ENCODE measurements at places on chromosomes 4 and X.

DNA sequence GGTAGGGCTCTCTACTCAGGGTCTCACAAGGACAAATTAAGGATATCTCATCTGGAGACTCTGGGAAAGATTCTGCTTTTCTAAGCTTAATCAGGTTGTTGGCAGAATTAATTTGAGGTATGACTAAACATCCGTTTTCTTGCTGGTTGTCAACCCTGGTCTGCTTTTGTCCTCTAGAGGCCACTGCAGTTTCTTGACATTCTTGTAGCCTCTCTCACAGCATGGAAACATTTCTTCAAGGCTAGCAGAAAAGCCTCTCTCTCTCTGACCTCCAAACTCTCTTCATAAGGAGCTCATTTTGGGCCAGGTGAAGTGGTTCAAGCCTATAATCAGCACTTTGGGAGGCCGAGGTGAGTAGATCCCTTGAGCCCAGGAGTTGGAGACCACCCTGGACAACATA, 749.5 kb upstream of the PCDH7 start:
- peak; percentile 2 for DNase-seq

GRCh38 chr4:147714575-147715401, 17.1 kb upstream of the ARHGAP10 start:
- DNase-seq, result peak; percentile 83

- DNase-seq, result peak; percentile 33
These were observed 5.2 kb downstream of the APBB2 start for GRCh38 chr4:41209187-41209586.

- no peak for DNase-seq
These were observed 15.5 kb downstream of the NKX3-2 start for GRCh38 chr4:13528821-13529127.

- peak; percentile 29 for DNase-seq
These were observed 66.5 kb downstream of the EFNB1 start for GRCh38 chrX:68895341-68895755.

DNA sequence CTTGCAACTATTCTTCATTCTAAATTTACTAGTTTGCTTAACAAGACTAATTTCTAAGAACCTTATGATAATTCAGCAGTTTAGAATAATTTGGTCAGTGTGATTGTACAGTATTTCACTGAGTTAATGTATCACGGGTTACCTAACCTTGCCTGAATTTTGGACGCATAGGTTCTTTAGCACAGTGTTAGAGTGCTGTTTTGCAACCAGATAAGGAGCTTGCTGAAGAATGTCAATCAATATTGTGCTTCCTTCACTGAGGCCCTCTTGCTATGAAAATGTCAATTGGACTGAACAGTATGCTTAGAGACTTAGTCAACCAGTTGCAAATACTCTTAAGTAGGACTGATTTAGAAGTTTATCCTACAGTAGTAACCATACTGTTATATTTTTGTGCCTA, 19.6 kb downstream of the VAMP7 start:
- DNase-seq, result no peak

DNA sequence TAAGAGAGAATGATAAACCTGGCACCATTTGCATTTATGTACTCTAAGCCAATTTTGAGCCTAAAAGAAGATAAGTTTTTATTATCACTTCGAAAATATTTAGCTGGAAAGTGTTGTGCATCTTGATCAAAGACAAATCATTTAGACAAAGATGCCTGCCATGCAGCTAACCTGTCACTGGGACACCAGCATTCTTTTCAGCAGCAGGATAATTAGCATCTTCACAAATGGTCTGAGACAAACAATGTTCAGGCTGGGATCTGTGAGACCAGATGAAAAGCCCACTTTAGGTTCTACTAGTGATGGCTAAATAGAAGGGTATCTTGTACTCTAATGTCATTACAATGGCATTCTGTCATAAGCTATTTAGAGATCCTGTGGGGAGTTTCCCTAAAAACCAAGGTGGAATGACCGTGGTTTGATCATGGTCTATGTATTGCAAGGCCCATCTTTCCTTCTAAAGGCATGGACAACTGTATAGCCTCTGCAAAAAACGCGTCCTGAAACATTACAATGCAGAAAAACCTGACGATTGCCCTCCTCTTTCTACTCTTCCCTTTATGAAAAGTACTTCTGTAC, 7.2 kb downstream of the PRDM8 start:
- no peak for DNase-seq

GRCh38 chrX:134373736-134374135, 86.2 kb upstream of the HPRT1 start:
- no peak for DNase-seq

DNA sequence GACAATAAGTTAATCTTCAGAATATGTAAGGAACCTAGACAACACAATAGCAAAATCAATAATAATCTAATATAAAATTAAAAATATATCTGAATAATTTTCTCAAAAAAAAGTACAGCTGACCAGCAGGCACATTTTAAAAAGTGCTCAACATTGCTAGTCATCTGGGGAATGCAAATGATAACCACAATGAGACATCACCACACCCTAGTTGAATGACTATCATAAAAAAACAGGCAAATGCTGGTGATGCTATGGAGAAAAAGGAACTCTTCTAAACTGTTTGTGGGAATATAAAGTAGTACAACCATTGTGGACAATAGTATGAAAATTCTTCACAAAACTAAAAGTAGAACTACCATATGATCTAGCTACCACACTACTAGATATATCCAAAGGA, 956.9 kb upstream of the NDST4 start:
- DNase-seq, result no peak

DNA sequence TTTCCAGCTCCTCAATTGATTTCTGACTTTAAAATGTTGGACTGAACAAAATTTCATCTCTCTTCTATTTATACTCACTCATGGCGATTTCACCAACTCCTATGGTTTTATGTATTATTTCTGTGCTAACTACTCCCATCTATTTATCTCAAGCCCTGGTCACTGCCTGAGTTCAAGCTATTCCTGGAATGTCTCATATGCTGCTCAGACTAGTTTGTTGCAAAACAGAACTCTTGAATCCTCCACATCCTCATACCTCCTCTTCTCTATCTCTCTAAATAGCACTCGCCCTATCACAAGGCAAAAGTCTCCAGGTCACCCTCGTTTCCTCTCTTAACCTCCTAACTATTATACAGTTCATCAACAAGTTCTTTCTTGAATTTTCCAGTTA, 19.0 kb upstream of the DDX60 start:
- DNase-seq, result no peak

DNA sequence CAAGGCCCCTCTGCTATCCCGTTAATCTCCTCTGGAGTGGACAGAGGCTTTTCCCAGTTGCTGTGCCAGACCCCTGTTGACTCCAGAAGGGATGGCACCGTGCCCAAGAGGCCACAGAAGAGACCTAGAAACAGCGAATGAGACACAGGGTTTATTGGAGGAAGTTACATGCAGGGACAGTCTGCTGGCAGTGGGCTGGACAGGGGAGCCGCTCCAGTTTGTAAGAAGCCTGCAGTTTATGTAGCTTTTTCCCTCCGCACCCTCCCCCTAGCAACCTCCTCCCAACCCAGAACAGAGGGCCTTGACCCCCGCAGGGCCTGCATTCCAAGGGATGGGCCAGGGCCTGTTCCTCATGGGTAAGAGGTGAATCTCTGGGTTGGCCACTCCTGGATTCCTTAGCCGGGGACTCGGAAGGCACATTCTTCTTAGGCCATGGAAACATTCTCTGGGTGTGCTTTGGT, 216.8 kb upstream of the PSAPL1 start:
- peak; percentile 48 for DNase-seq

- peak; percentile 80 for DNase-seq
These were observed 29.6 kb downstream of the PDGFC start for GRCh38 chr4:156941940-156942548.

DNA sequence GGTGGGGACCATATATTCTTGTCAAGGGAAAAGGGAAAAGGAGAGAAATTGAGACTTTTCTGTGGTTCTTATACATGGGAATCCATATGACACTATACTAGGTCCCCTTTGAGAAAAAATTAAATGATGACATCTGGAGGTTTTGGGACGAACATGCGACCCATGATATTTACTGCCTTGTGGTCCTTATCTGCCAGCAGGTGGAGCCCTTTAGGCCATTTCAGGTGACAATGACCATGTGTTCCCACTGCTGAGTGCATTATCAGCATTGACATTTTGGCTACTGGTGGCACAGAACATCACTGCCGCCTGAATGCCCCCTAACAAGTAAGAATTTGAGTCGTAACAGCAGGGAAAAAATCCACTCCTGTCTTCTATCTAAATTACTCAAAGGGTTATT, 843.4 kb downstream of the FSTL5 start:
- no peak for DNase-seq

GRCh38 chr4:98210281-98210680, 50.9 kb upstream of the RAP1GDS1 start:
- DNase-seq, result no peak

DNA sequence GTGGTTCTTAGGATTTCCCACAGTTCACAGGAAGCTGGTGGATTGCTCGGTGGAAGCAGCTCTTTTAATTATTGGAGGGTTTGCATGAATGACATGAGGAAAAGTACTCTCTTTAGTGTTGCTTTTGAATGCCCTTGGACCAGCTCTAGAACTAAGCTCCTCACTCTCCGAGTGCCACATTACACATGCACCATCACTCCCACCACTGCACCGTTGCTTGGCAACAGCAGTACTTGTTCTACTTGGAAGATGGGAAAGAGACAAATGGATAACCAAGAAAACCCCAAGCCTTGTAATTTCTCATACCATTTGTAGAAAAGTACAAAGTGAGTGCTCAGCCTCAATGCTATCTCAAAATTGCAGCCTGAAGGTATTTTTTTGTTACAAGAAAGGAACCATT, 620.2 kb upstream of the BOD1L1 start:
- DNase-seq, result no peak

GRCh38 chrX:69016293-69016941, 148.8 kb downstream of the PJA1 start:
- DNase-seq, result peak; percentile 23

GRCh38 chr4:99947190-99947578, 766 bp upstream of the DNAJB14 start:
- no peak for DNase-seq

DNA sequence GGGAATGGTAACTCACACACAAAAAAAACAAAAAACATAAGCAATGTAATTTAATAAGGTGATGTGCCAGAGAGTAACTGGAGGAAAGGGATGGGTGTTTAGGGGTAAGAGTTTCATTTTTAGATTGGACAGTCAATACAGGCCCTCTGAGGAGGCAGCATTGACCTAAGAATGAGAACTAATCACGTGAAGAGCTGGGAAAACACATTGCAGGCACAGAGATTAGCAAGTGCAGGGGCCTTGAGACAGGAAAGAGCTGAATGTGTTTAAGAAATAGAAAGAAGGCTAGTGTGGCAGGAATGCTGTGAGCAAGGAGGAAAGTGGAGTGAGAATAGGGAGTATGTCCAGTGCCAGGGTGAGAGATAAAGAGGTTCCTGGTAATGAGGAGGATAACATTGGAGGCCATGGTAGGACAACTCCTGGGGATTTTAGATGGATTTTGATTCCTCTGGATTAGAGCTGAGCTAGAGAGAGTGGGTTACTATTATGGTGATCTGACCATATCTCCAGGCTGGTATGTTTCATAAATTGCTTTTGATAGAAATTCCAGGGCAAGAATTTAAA, 17.6 kb downstream of the PDLIM5 start:
- no peak for DNase-seq

GRCh38 chr4:39754309-39754708, 56.4 kb downstream of the UBE2K start:
- no peak for DNase-seq

DNA sequence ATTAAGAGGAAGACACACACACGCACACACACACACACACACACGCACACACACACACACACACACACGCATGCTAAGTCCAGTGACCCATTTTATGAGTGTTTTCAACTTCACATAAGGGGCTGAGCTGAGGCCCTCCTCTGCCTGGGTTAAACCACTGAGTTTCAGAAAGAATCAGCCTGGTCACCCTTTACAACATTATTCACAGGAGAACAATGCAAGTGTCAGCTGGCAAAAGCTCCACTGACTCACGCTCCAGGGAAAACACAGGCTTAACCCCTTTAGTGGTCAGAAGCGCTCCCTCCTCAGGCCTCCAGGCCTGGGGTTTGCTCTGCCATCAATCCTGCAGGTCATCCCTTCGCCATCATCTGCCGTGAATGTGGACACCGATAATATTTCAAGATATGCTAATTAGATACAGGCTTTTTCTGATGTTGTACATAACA, 46.9 kb downstream of the ACOX3 start:
- peak; percentile 99 for DNase-seq

- peak; percentile 37 for DNase-seq
These were observed 1.7 kb upstream of the TMEM271 start for GRCh38 chr4:577499-578450.

- DNase-seq, result peak; percentile 58
These were observed 28.7 kb upstream of the BMP2K start for GRCh38 chr4:78747475-78747922.

GRCh38 chr4:158121161-158121579, 51.7 kb downstream of the GASK1B start:
- peak; percentile 99 for DNase-seq

GRCh38 chr4:167183036-167183435, 51.3 kb downstream of the SPOCK3 start:
- DNase-seq, result no peak

- no peak for DNase-seq
These were observed 599.7 kb downstream of the ARAP2 start for GRCh38 chr4:35644591-35644990.

DNA sequence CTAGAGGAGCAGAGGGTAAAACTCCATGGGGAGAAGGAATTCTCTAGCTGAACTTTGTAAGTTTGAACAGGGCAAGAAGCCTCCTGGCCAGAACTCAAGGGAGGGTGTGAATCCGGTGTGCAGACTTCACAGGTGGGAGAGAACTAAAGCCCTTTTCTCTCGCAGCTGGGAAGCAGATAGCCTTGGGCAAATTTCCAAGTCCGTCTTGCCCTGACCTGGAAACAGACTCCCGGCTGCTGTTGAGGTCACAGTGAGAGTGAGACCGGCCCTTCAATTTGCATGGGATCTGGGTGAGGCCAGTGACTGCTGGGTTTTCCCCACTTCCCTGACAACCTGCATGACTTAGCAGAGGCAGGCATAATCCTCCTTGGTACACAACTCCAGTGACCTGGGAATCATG, 94.5 kb upstream of the ZNF827 start:
- DNase-seq, result no peak

GRCh38 chr4:137310166-137310565, 222.1 kb downstream of the PCDH18 start:
- peak; percentile 56 for DNase-seq

- no peak for DNase-seq
These were observed 252.6 kb downstream of the CBR4 start for GRCh38 chr4:168757500-168757899.

DNA sequence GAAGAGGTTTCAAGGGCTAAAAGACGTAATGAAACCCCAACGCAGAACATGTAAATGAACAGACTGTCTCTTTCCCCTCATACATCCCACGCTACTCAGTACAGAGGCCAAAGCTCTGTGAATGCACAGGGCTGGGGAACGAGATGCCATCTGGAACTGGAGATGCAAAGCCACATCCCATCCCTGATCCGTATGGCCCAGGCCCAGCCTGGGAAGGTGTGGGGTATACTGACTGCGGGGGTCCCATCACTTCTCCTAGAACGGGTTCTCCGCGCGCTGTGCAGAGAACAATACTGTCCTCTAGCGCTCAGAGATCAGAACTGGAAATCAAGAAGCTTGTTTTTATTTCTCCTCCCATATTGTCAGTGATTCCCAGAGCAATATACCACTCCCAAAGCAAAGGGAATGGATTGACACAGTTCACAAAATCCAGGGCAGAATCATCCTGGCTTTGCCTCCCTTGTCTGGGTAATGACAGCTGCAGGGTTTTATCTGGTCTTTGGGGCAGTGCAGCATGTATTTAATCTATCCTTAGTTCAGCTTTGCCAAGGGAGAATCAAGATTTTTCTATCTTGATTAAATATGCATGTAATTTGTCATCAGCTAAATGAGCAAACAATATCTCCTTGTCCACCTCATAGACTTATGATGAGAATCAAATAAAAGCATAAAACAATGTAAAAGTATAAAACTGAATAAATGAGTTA, 47.3 kb upstream of the TLR3 start:
- peak; percentile 41 for DNase-seq
